ENCODE measurements at places on chromosomes 3 and 15. TPM values are rescaled to one million over a fixed set of nuclear protein-coding genes. Genes with fewer than 3 reads are reported as not detected.

DNA sequence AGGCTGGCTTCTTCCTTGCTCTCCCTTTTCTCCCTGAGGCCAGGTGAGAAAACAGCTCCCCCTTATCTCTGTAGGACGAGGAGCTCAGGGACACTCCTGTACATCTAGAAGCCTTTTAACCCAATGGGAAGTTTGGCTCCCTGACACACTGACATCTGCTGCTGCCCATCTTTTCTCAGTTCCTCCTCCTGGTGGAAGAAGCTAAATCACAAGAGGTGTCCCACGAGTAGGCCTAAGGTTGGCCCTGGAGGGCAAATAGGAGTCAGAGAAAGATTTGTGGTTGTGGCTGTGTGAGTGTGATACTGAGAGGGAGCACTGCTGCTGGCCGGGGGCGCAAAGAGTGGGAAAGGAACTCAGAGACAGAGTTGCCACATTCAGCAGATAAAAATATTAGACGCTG is 49.5 kb downstream of the ARHGAP31 start:
- DNase-seq = no peak

GRCh38 chr3:66153481-66154443 is 67.0 kb upstream of the SLC25A26 start:
- no peak for DNase-seq

DNA sequence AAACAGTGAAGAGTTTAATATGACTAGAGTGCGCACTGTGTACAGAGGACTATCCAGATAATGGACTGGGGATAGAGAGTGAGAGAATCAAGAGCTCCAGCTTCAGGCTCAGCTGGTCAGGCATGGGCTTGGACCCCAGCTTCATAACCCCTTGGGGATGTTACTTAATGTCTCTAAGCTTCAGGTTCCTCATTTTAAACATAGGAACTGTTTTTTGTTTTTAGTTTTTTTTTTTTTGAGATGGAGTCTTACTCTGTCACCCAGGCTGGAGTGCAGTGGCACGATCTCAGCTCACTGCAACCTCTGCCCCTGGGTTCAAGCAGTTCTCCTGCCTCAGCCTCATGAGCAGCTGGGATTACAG is 9.9 kb upstream of the BRPF1 start:
- no peak for DNase-seq

DNA sequence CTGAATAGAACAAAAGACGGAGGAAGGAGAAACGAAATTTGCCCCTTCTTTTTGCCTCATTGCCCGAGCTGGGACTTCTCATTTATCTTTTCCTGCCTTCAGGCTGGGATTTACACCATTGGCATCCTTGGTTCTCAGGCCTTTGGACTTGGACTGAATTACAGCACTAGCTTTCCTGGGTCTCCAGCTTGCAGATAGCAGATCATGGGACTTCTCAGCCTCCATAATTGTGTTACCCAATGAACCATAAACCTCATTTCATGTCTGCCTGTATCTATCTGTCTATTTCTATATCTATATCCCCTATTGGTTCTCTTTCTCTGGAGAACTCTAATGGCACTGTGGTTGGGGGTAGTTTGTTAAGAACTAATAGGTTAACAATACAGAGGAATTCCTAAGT is 31.5 kb upstream of the CTXND1 start:
- DNase-seq = no peak

DNA sequence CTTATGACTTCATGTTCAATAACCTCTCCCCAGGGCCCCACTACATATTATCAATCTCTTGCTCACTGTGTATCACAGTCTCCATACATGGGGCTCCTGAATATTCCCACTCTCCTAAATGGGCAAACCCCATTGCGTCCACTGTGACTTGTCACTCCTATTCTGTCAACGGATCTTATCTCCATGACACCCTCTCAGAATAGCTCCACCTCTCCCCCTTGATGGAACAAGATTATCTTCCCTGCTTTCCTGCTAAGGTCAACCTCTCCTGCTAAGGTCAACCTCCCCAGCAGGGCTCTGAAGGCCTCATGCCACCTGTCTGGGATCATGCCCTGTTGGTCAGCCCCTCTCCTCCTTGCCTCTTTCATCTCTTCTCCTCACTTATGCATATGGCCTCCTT is 1.8 kb downstream of the CLDN18 start:
- DNase-seq = no peak

GRCh38 chr3:187044867-187045552 is 94.3 kb downstream of the RPL39L start:
- no peak for DNase-seq

- peak; percentile 55 for DNase-seq
Observed at GRCh38 chr15:55742927-55743728, at the start of gene PRTG. TSS of gene PRTG (minus strand) at chr15:55743152. CDS start at chr15:55742931, 221 bp downstream.

- no peak for DNase-seq
Observed at GRCh38 chr15:67836477-67836876, 3.4 kb downstream of the RNU6-1 start.

DNA sequence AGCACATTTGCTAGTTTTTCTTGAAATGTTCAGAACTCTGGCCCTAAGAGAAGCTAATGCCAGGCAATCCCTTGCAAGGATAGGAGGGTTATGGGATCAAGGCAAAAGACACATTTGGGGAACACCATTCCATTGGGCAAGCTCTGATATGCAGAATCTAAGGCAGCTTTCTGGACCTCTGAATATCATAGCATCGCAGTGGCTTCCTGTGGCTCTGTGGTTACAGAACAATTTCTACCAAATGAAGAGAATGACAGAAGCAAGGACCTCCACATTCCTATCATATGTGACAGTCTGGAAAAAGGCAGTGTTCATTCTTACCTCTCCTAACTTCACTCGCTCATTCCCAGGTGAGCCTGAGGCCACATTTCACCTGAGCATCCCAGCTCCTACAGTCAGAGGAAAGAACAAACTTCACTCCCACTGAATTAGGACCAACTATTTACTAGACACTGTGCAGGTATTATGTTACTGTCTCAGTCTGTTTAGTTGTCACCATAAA is 836.1 kb upstream of the CFAP20DC start:
- DNase-seq = no peak

- DNase-seq = no peak
Observed at GRCh38 chr3:2583046-2583445, 484.4 kb downstream of the CNTN4 start.

TM2D3 gene
- total RNA-seq = 80.1 TPM

SLC9C1 gene
- total RNA-seq = not detected

RPLP1 gene
- total RNA-seq = 603 TPM

DNA sequence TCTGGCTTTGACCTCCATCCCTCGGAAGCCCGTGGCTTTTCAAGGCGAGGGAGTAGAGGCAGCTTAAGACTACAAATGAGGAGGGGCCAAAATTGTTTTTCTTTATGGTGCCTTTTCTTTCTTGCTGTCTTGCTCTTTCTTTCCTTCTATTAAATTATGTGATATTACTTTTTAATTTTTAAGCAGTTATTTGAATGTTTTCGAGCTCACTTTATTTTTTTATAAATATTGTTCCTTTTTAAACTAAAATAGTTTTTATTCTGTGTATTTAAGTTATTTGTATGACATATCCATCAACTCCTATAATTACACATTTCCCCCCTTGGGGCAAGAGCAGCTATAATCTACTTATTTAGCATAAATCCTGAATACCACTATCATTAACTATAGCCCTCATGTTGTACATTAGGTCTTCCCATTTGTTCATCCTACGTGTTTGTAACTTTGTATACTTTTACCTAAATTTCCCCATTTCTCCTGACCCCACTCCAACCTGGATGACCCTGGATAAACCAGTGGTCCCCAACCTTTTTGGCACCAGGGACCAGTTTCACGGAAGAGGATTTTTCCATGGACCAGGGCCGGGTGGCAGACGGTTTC is 622 bp upstream of the PLSCR1 start:
- DNase-seq = no peak

DNA sequence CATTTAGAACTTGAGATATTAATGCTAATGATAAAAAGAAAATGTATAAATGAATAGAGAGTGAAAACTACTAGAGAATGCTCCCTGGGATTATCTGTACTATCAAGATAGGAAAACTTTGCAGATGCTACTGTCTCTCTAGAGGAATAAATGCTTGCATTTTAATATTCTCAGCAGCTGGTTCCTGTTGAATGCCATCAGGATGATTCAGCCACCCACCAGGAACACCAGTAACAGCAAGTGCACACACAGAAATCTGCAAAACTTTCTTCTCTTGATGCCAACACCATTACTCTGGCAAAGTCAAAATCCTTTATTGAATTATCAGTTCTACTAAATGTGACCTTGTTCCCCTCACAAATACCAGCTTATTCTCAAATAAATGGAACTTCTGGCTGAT is 148.4 kb downstream of the TIGIT start:
- DNase-seq = peak; percentile 68

- no peak for DNase-seq
Observed at GRCh38 chr15:39665629-39666250, 84.9 kb downstream of the THBS1 start.

- DNase-seq = peak; percentile 45
Observed at GRCh38 chr3:57382933-57383332, 90.4 kb upstream of the ASB14 start.

DNA sequence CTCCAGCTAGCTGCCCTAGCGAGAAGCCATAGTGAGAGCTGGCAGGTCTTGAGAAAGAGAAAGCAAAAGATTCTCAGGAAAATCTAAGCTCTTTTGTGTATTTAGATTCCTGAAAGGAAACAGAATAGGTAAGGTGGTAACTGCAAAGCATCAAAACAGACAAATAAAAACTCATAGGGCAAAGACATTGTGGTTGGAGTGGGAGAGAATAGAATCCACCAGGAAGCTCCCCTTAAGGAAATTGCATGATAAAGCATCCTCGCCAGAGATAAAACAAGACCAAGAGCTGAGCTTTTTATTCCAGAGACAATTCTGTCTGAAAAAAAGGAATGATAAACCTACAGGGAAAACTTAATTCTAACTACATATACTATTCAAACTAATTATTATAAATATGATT is 232.6 kb downstream of the SI start:
- DNase-seq = peak; percentile 18

DNA sequence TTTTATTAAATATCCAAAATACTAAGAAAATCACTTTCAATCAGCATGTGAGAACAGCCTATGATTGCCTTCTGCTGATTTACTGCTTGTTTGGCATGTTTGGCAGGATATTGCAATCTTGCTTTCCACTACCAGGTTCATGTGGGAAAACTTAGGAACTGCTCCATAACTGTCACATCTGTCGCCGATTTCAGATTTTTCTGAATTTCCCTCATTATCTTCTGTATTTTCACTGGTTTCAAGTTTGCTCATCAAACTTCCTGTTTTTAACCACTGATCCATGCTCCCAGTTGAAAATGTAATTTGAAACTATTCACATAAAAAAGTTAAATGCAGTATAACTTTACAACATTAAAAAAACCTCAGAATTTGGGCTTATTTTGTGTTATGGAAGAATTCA is 93.0 kb downstream of the NFKBIZ start:
- DNase-seq = no peak

DNA sequence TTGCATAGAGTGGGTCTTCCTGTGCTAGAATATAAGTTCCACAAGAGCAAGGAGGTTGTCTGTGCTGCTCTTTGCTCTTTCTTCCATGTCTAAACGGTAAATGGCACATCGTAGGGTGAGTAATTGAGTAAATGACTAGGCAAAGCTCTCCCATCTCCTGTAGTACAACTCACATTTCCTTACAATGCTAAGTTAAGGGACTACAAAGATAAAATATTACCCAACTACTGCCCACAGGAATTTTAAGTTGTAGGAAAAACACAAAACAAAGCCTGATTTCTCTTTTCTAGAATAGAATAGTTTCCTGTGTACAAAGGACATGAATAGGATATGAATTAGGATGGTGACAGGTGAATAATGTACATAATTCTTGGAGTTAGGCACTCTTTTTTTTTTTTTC is 19.9 kb upstream of the LRIG1 start:
- peak; percentile 24 for DNase-seq

DNA sequence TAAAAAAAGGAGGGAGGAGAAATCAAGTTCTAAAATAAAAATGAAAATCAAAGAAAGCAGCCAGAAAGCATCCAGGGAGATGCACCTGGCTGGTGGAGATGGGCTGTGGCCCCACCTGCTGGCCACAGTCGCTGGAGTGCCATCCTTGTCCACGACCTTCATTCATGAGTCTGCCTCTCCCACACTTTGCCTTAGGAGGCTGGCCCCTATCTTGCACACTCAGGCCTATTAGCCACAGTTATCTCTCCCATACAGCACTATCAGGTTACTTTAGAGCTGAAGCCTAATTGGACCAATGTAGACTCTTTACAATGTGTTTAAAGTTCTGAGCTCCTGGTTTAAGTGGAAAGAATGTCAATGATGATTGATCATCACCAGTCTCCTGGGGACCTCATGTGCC is 392.0 kb upstream of the RORA start:
- peak; percentile 36 for DNase-seq

TRIM71 gene
- total RNA-seq = not detected

DNA sequence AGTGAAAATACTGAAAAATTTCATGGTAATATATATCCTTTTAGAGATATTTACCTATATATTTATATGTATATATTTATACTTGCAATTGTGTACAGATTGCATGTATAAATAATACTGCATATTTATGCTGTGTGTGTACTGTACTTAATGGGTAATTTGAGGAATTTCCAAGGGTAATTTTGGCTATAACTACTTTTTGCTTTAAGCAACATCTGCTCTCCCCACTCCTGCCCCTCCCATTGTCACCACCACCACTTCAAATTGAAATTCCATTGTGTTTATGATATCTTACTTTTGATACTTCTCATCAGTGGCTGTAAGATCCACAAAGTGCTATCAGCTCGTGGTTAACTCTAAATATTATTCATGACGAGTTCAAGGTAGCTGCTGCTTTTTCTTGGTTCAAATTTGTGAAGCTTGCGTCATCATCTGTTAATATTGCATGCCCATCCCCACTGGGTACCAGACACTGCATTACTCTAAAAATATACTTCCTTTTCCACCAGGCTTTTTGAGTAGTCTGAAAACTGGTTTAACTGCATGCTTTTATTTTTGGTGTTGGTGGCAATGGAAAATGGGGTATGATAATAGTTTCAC is 91.7 kb upstream of the MITF start:
- DNase-seq = no peak

TGM5 gene
- 0.20 TPM for total RNA-seq

DNA sequence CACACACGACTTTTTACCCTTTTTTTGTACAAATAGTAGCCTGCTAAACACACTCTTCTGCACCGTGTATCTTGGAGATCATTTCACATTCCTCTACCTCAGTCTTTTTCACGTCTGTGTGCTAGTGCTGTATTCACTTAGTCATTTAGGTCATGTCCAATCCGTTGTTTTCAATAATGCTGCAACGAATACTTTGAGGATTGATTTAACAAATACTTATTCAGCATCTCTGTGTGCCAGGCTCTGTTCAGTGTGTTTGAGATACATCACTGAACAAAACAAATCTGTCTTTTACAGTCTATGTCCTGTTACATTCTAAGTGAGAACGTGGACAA is 882 bp downstream of the JMJD7 start:
- no peak for DNase-seq

PLSCR5 gene
- not detected for total RNA-seq

DNA sequence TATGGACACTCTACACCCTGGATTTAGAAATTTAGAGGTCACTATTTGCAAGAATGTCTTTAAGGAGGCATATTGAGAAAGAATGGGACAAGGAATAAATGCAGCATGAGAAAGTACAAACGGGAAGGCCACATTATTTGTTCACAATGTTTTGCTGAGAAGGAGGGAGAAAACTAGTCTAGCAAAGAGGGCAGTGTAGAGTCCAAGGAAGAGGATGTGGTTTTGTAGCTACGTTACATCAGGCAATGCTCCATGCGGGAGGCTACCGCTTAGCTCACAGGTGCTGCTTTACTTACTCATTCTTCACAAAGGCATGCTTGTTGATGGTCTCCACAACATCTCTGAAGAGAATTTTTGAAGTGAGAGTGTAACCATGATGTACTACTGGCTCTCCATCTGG is 191.1 kb downstream of the PLCH1 start:
- peak; percentile 95 for DNase-seq
